ENCODE measurements at places on chromosomes 5 and 9. TPM values are rescaled to one million over a fixed set of nuclear protein-coding genes. Genes with fewer than 3 reads are reported as not detected.

DNA sequence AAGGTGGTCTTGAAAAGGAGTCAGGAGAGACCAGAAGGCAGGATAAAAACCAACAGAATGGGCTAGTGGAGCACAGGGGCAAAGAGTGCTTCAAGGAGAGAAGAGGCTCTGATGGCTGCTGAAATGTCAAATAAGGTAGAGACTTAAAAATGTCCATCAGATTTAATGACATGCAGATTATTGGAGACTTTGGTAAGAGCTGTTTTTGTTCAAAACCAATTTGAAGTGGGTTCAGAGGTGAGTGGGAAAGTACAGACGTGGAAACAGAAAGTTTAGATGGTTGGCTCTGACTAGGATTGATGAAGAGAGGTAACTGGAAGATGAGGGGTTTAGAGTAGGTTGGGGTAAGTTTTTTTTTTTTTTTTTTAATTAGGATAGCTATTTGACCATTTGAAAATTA is 14.1 kb downstream of the SLC25A46 start:
- DNase-seq, result no peak

KIAA1191 gene
- 78.2 TPM for total RNA-seq

- DNase-seq, result no peak
These were observed 217.2 kb downstream of the AGTPBP1 start for GRCh38 chr9:85524531-85524930.

GRCh38 chr5:74085782-74086181 is 459.8 kb downstream of the ARHGEF28 start:
- no peak for DNase-seq

PCDHA1 gene
- not detected for total RNA-seq

GARNL3 gene
- total RNA-seq, result 0.72 TPM

MEIKIN gene
- not detected for total RNA-seq

- DNase-seq, result peak; percentile 63
These were observed 665 bp downstream of the RASA1 start for GRCh38 chr5:87268126-87268969.

PCDHB2 gene
- not detected for total RNA-seq

TXNDC8 gene
- total RNA-seq, result not detected

- DNase-seq, result no peak
These were observed 40.4 kb downstream of the MCTP1 start for GRCh38 chr5:95244479-95244878.

DNA sequence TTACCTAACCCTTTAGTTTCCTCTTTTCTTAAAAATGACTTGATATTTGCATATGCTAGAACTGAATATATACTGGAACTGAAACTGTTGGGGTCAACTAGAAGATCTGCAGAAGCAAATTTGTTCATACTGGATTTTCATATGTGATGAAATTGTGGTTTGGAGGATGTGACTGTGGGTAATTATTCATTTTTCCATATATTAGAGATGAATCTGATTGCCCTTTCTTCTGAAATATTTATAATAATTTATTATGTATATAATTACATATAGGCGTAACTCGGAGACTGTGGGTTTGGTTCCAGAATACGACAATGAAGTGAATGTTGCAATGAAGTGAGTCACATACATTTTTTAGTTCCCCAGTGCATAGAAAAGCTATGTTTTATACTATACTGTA is 149.1 kb downstream of the ATP10B start:
- DNase-seq, result no peak

DNA sequence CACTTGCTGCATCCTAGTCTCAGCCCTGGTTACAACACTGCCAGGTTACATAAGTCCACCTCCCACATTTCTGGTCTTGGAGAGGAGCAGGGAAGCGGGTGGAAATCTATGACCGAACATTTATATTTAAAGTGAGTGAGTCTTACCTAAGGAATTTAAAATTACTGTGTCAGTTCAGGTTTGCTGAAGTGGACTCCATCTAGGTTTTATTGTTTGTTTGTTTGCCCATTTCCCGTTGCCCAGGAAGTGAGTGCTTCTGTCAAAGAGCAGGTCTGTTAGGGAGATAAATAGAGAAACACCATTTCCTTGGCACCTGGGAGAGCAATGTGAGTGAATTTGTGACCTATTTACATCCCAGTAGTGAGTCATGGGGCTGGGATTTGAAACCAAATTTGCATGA is 179.5 kb downstream of the KIF4B start:
- no peak for DNase-seq

DNA sequence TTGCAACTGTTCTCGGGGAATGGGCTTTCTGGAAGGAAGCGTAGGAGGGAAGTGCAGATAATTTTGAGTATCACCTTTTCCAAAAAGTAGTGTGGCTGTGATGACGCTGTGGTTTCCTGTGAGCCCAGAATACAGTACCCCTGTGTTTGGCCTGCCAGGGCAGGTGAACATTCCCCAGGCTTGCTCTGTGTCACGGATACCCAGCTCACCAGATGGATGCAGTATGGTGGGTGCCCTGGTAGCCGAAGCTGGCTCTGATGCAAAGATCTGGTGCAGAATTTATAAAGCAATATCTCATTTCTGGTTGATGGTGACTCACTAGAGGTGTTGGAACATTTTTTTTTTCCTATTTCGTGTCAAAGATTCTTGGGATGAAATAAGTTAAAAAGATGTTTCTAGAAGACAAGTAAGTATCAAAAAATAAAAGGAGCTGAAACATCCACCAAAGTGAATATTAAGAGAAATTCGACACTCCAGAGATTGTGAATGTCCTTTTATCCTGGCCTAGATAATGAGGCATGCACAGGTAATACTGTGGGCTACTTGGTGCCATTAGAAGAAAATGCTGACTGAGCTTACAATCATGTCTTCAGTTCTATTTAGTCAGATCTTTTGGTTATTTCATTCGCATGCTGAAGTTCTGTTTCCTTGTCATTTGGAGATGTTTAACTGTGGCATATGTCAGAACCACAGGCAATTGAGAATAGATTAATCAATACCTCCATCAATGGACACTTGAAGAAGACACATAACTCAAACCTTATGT is 200.1 kb downstream of the GADD45G start:
- DNase-seq, result no peak

GRCh38 chr5:17365811-17366138 is 132.3 kb upstream of the TAF11L2 start:
- DNase-seq, result no peak

DNA sequence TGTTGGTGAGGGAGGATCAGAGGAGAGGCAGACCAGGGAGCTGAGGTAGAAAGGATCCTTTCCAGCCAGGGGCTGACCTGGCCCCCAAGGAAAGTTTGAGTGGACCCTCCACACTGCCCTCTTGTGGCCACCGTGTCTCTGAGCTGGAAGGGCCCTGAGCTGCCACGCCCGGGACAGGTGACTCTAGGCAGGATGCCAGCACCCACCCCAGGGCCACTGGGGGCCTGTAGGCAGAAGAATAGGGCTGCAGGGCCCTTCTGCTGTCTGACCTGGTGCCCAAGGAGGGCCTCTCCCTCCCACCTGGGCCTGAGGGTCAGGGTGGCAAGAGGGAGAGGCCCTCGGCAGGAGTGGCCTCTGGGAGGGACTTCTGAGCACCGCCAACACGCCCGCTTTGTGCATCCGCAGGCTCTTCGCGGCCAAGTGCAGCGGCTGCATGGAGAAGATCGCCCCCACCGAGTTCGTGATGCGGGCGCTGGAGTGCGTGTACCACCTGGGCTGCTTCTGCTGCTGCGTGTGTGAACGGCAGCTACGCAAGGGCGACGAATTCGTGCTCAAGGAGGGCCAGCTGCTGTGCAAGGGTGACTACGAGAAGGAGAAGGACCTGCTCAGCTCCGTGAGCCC is 76.8 kb downstream of the LMX1B start:
- DNase-seq, result peak; percentile 67

DNA sequence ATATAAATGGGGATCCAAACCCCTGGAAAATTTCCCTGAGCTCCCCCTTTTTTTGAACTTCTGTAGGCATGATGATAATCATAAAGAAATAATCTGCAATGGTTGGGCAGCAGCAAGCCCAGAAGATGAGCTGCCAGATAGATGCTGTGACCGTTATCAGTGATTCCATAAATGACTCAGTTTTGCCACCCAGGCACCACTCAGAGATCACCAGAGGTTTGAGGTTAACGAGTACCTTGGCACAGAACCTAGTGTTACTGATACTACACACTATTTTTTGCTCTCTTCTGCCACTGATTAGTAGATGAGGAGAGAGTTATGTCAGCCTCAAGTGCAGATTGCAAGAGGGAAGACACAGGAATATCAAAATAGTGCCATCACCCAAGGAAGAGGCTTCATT is 199.3 kb upstream of the PTGER4 start:
- no peak for DNase-seq

GRCh38 chr5:143241892-143242291 is 161.6 kb downstream of the NR3C1 start:
- no peak for DNase-seq

DNA sequence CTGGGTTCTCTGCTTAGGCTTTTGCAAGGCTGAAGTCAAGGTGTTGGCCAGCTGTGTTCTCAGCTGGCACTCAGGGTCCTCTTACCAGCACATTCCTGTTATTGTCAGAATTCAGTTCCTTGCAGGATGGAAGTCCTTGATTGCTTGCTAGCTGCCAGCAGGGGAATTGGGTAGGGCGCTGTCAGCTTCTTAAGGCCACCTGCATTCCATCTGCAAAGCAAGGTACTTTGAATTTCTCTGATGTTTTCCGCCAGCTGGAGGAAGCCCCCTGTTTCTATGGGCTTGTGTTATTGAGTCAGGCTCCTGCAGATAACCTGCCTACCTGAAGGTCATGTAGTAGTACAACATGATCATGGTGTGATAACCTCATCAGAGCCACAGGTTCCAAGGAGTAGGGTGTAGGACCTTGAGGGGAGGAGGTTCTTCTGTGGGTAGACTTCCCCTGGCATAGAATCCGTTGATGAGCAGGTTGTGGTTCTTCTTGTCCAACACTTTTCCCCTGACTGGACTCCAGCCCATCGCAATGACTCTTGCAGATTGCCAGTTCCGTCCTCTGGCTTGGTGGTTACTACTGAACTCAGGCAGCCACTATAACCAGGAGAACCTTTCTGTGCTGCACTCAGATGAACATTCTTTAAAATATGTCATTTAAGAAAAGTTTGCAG is 6.8 kb downstream of the TENT4A start:
- peak; percentile 42 for DNase-seq

GRCh38 chr5:126801174-126801991 is 24.4 kb downstream of the LMNB1 start:
- no peak for DNase-seq

DNA sequence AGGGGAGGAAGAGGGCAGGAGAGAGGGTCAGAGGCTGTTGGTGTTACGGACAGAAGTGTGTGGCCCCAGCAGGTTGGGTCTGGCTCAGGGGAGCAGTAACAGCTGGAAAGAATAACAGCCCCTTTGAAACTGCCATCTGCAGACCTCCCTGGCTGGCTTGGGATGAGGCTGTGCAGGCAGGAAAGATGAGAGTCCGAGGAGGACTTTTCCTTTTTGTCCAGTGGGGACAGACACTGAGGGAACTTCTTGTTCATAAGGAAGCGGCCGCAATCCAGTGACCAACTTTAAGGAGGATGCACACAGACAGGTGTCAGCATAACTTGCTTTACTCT is 14.8 kb upstream of the PLEKHG4B start:
- no peak for DNase-seq

DNA sequence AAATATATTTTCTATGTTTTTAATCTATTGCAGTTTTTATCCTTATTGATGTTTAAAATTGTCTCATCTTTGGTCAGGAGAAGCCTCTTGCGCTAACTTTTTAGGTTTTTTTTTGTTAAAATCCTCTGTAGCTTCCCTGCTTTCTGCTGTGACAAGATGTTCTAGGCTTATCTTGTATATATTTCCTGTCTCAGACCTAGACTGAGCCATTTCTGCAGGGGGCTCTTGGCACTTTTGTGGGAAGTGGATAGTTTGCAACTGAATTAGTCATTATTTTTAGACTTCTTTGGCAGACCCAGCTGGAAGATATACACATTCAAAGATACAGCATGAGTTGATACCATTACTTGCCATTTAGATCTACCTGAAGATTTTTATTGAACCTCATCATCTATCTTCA is 28.8 kb downstream of the TCERG1 start:
- DNase-seq, result no peak

DNA sequence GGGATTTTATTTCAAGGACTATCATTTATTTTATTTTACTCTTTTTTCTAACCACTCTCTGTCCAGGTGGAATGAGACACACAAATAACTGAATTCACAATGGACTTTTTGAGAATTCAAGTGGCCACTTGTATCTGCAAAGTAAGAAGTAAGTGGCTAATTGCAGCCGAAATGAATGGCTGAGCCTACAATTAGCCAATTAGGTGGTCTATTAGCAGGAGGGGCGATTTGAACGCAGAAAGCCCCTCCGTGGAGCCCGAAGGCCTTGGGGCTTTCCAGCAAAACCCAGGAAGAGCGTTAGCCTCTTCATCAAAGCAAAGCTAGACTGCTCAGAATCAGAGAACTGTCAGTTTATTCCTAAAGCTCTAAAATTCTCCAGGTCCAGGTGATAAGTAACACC is 176.9 kb downstream of the EBF1 start:
- DNase-seq, result no peak

GRCh38 chr5:67494186-67494855 is 297.7 kb upstream of the CD180 start:
- DNase-seq, result no peak

SLC2A8 gene
- 3.9 TPM for total RNA-seq

- no peak for DNase-seq
These were observed 29.2 kb upstream of the NSMF start for GRCh38 chr9:137488327-137488653.

Measured in CD8-positive, alpha-beta T cell (primary cell).